ENCODE measurements at places on chromosomes 12 and 14.
A peak's percentile ranks its signal among the peaks of the same experiment; 100 is the strongest.

- DNase-seq: peak; percentile 88
Observed at GRCh38 chr12:29207120-29207519, 58.0 kb downstream of the FAR2 start.

DNA sequence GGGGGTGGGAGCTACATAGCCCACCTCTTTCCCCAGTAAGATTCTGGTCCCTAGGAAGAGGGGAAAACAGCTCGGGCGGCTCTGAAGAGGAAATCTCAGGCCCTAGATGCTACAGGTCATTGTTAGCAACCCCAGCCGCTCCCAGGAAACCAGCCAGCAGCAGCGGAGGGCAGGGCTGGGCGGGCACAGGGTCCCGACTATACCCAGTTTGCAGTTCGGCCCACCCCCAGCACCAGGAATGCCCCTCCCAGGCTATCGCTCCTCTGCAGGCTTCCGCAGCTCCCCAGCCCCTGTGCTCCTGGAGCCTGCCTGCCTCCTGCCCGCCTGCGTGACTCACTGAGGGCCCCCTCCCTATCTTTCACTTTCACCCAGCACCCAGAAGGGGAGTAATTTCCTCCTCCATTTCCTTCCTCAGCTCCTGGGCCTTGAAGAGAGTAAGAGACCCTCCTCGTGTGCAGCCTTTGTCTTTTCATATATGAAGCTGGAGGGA, 27.2 kb upstream of the PNMA1 start:
- peak; percentile 74 for DNase-seq

DNA sequence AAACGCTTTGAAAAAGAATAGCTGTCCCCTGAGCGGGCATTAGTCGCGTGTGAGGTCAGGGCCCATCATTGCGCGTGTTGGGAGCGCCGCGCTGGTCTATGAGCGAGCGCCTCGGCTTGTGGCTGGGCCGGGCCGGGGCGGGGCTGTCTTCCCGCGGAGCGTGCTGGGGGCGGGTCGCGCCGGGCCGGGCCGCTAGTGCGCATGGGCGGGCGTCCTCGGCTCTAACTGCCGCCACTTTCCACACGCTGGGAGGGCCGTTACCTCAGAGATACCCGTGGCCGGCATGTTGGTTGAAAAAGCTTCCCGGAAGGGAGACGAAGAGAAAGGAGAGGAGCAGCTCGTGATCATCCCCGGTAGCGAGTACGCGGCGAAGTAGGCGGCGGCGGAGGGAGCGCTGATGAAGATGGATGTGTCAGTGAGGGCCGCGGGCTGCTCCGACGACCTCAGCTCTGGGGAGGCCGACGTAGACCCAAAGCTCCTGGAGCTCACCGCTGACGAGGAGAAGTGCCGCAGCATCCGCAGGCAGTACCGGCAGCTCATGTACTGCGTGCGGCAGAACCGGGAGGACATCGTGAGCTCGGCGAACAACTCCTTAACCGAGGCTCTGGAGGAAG, at the start of gene EID3:
Gene EID3 (plus strand): TSS at position 202 of the 614 bp plus-strand sequence. CDS start 196 bp downstream, at position 398.
- DNase-seq: peak; percentile 91

- no peak for DNase-seq
Observed at GRCh38 chr12:30982413-30982812, 55.9 kb downstream of the TSPAN11 start.

DNA sequence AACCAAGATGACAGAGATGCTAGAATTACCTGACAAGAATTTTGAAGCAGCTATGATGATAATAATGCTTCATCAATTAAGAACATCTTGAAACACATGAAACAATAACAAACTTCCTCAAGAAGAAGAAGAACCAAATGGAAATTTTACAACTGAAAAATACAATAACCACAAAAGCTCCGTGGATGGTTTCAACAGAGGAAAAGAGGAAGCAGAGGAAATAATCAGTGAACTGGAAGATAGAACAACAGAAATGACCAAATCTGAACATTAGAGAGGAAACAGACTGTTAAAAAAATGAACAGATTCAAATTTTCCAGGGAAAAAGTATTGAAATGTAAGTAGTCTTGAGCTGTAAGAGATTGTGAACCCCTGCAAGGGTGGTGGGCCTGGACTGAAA, 62.8 kb upstream of the SLC35F4 start:
- DNase-seq: no peak

DNA sequence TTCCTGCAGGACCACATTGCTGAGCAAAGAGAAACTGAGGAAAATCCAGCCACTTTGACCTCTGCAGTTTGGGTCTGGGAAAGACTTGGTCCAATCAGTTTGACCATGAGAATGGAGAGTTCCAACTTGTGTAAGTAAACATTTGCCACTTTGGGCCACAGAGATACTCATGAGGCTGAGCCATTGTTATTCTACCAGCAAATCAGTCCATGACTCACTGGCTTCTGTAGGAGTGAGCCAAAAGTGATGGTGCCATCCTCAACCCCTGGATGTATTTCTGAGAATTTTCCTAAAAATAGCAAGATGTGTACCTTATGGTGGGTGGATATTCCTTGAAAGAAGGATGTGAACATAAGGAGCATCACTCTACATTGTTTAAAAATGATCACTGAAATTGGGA, 192.9 kb upstream of the OR4E1 start:
- peak; percentile 9 for DNase-seq

DNA sequence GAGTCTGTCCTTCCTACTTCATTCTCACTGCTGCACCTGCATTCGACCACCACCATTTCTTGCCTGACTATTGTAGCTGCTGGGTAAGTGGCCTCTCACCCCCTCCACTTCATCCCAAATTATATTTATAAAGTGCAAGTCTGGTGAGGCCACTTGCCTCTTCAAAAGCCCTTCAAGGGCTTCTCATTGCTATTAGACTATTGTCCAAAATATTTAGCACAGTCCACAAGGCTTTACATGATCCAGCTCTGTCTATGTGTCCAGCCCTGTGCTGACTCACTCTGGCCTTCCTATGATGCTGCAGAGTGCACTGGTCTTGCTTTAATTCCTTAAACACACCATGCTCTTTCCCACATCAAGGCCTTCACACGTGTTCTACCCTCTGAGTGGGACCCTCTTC, 46.0 kb downstream of the PAH start:
- DNase-seq: no peak
